ENCODE measurements at places on chromosomes 7 and 10.

GRCh38 chr10:131126321-131127137, 185.0 kb downstream of the TCERG1L start:
- DNase-seq: peak; percentile 43

- no peak for DNase-seq
Measured at GRCh38 chr7:95213809-95214492, 110.4 kb downstream of the PON1 start.

GRCh38 chr10:71693377-71693776, 26.2 kb downstream of the C10orf105 start:
- DNase-seq: no peak

DNA sequence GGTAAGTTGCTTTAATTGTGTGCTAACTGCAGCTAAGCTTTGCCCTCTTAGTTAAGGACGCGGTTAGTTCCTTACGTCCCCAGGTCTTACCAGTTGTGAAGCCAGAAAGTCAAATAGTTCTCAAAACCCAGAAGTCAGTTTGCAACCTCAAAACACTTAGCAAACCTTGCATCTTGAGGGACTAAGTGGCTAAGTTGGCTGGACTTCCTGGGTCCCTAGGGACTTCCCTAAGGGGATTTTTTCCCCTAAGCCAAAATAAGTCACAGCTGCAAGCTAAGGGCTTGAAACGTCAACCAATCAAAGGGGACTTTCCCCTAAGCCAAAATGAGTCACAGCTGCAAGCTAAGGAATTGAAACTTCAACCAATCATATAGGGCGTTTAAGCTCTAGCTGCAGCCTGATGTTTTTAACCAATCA, 36.2 kb upstream of the HECW1 start:
- no peak for DNase-seq

- DNase-seq: no peak
Measured at GRCh38 chr7:111883241-111883640, 320.9 kb upstream of the IMMP2L start.

DNA sequence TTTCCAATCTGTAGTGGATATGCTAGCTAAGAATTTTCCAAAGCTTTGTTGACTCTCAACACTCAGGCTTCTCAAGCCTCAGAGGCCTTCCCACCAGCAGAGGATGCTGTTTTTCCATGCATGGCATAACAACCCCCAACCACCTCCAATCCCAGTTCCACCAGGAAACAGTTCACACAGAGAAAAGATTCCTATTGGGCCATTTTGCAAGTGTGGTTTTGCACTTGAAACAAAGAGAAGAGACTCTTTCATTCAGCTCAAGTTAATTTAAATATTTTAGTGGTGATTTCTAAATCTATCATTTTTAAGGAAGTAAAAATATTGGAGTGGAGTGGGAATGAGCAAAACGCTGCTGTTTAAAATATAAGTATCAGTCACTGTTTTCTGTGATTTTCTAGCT, 105.6 kb upstream of the COL1A2 start:
- DNase-seq: peak; percentile 23

GRCh38 chr7:100829150-100829716, 1.9 kb upstream of the EPHB4 start:
- no peak for DNase-seq

DNA sequence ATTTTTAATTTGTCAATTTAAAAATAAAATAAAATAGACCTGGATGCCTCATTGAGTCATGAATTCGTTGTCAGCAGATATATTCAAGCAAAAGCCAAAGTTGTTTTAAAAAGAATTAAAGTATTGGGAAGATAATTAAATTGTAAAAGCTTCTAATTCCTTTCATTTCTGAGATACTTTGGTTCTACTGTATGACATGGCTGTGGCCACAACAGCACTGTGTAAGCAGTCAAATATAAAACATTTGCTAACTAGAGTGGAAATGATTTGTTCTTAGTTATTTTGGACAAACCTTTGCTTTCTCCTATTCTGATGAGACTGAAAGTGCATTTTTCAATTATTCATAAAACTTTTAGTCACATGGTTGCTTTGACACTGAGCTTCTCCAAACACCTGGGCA, 143.6 kb upstream of the FAM13C start:
- no peak for DNase-seq

DNA sequence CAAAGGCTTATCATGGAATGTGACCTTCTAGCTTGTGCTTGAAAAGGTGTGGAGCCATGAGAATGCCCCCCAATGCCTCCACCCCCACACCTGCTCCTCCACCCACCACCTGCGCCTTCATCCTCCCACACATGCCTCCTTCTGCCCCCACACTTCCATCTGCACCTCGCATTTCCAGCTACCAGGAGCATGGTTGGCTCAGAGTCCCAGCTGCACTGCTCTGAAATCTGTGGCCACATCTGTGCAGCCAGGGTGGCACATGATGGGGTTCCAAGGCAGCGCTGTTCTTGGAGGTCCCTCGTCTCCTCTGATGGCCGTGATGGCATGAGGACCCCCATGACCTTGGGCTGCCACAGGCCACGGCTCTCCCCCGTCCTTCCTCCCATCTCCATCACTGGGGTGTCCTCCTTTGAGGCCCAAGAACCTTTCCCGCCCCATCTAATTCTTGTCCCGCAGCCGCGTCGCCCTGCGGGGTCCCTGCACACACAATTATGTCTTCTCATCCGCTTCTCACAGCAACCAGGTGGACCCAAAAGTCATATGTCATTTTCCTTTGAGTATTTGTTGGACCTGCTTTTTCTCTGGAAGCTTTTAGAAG, 40.6 kb upstream of the CNPY1 start:
- no peak for DNase-seq

All from frontal cortex (tissue), 4 donors.